ENCODE measurements at places on chromosomes 11 and 22.

DNA sequence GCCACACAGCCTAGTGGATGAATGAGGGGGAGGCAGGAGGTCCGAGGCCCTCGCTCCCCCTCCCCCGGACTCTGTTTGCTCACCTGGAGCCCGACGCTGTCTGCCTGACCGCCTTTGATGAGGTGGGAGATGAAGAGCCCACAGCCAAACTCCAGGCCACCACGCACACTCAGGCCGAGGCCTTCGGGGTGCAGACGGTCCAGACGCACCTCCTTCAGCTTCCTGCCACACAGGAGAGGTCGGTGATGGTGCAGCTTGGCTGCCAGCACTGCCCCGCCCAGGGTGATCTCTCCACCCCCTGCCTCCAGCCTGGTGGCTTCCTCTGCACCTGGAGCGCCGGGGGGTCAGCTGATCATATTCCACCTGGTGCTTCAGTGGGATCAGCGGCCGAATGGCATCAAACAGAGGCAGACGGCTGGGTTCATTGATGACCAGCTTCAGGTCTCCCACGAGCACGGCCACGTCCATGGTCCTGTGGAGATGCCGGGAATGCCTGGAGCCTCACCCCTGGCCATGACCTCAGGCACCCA lies 13.1 kb downstream of the USH1C start:
- DNase-seq = no peak

GRCh38 chr11:125168918-125169456 lies 4.4 kb downstream of the PKNOX2 start:
- DNase-seq = peak; percentile 59

DNA sequence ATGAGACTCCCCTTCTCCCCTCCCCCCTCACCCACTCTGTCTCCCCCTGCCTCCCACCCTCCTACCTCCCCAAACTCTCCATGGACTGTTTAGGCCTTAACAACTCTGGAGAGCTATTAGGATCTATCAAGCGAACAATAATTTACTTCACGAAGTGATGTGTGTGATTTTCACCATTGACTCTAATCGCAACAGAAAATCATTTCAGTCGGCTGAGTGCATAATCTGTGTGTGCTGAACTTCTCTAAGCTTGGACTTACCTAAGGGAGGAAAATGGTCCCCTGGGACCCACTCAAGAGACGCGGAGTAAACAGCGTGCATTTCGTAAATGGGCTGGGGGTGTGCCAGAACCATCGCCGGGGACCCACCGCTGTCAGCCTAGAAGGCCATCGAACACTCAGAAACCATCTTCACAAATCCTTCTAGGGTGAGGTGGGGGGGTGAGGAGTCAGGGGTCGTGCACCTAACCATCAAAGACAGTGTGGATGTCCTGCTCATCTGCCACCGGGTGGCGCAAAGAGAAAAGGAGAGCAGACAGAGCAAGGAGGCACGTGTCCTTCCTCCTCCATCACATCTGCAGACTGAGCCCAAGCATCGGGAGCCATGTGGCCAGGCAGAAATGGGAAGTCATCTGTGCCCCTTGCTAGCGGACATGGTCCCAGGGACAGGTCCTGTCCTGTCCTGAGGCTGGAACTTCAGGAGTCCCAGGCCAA lies 62.1 kb upstream of the NUP50 start:
- DNase-seq = no peak

GRCh38 chr11:16815047-16815767 lies 76.8 kb downstream of the C11orf58 start:
- DNase-seq = peak; percentile 62

DNA sequence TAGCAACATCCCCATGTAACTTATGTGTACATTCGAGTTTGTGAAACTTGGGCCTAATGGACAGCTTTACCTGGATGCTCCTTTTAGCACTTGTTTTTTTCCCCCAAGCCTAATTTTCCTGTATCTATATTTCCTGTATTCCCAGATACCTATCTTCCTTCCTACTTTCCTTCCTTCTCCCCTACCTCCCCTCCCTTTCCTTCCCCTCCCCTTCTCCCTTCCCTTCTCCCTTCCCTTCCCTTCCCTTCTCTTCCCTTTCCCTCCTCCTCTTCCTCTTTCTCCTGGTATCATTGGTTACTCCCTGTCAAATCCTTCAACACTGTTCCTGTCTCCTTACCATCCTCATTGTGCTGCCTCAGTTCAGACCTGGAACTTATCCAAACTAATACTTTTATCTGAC lies 111.8 kb downstream of the HIPK3 start:
- no peak for DNase-seq

DNA sequence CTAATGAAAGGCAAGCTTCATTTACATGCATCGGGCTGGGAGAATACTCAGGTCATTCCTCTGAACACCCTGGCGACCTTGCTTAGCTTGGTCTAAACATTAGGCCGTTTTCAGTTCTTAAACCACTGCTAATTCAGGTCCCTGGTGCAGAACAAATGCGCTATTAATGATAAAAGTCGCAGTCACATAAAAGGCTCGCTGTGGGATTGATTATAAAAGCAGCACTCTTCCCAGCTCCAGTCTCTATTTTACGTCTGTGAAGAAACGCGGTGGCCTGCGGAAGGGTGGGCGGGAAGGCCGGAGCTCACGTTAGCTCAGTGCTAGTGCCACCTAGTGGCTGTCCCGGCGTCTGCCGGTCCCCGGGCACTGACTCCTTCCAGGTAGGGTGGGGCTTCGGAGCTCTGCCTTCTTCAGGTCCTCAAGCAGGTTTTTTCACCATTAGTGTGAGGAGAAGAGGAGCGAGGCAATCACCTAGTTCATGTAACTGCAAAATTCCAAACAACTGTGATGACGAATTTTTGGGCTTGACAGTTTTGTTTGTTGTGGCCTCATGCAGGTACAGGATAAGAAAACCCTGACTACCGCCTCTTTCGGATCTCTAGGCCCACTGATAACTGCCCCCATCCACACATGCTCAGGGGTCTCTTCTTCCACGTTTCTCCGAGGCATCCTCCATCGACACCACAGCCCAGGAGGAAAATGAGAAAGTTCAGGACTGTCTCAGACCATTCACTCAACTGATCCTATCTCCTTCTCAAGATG lies 66.5 kb upstream of the CLMP start:
- peak; percentile 41 for DNase-seq

GRCh38 chr11:35803115-35803514 lies 140.5 kb downstream of the TRIM44 start:
- no peak for DNase-seq

- peak; percentile 6 for DNase-seq
Observed at GRCh38 chr11:132125988-132126871, 755.8 kb downstream of the NTM start.

- DNase-seq = no peak
Observed at GRCh38 chr11:1226986-1227550, 4.2 kb downstream of the MUC5B start.

All from gastrocnemius medialis (tissue), 4 donors.